Stimulated activated CD4-positive, alpha-beta T cell treated with anti-CD3 and anti-CD28 coated beads, Interleukin-4, amount 100 ng/mL, for 4 hours (primary cell): ENCODE measurements at places on chromosomes 4 and X.

- no peak for DNase-seq
These were observed 100.7 kb upstream of the MAMLD1 start for GRCh38 chrX:150262456-150262855.

DNA sequence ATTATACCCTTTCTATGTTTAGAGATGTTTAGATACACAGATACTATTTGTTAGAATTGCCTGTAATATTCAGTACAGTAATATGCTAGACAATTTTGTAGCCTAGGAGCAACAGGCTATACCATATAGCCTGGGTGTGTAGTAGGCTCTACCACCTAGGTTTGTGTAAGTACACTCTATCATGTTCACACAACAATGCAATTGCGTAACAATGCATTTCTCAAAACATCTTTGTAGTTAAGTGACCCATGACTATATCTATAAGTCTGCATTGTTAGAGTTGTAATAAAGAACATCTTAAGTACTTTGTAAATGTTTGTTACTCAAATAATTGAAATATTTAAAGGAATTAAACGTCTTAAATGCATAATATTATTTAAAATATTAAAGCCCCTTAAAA is 379.3 kb downstream of the PPP3CA start:
- no peak for DNase-seq

DNA sequence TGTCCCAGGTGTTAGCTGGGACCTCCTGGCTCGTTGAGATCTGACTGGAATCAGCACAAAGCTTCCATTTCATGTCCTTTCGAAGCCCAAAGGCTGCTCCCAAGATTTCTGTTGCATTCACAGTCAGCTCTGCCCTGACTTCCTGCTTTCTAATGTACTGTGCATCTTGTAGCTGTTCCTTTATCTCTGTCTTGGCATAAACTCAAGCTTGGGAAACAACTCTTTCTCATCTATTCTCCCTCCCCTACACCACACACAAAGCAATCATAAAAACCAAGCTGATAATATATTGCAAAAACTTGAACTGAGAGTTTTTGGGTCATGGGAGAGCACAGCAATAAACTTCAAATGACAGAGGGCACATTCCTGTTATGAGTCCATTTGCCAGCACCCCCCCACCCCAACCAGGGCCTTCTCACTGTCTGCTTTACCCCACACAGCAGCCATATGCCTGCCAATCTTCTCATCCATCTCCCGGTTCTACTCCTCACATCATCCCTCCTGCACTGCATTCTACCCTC is 76.3 kb downstream of the SYNPO2 start:
- no peak for DNase-seq

GRCh38 chr4:174427571-174428140 is 94.6 kb downstream of the HPGD start:
- no peak for DNase-seq

GRCh38 chrX:76920607-76921006 is 493.1 kb downstream of the MAGEE1 start:
- no peak for DNase-seq

DNA sequence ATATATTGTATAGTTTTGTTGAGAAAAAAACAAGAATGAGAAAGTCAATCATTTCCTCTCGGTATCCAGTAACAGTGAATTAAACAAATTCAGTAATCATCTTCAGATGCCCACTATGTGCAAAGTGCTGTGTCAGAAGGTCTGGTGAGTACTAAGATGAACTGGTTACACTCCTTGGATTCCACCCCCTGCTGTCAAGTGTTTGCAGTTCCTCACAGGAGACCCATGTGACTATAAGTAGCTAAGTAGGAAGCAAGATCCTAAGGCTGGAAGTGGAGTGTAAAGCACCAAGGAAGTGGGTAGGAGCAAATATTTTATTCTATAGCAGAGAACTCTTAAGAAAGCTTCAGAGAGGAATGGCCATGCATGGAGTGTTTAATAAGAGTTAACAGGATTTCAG is 73.6 kb downstream of the SNX25 start:
- DNase-seq: no peak

DNA sequence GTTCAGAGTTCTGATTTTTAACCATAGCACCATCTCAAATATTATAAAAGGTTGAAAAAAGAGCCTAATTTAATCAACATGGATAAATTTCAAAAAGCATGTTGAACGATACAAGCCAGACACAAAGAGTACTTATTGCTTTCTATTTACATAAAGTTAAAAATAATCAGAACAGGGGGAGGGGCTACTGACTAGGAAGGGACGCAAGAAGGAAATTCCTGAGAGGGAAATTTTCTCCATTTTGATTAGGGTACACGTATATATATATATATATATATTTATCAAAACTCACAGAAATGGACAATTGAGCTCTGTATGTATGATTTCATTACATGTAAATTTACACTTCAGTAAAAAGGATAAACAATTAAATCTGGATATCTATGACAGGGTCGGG is 482 bp upstream of the MBTPS2 start:
- no peak for DNase-seq

- no peak for DNase-seq
These were observed 87.1 kb downstream of the TBC1D19 start for GRCh38 chr4:26670903-26671537.

- no peak for DNase-seq
These were observed 212.0 kb downstream of the APBB2 start for GRCh38 chr4:41002309-41002708.

GRCh38 chr4:140116442-140117104 is 37.4 kb downstream of the MAML3 start:
- no peak for DNase-seq
